ENCODE measurements at places on chromosomes 5 and 9.

DNA sequence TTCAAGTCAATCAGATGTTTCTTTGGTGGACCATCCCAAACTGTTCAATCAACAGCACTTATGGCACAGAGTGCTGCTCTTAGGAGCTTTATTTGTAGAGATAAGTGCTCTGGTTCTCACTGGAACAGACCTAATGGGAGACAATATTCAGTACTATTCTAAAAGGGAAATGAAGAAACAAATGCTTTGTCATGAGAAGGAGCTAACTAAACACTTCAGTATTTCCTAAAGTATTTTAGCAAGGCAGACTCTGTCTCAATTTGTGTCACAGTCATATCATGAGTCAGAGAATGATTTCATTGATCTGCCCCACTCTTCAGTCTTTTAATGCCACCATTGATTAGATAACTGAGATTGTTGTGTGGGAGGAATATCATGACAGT, 175.3 kb downstream of the SLF1 start:
- no peaks in the 10 kb centered on the region for H3K27me3 ChIP-seq
- no peak overlapping the region for H3K4me3 ChIP-seq

- H3K36me3 ChIP-seq, result no peaks in the 10 kb centered on the region
- no peaks in the 10 kb centered on the region for H3K4me1 ChIP-seq
- no peaks in the 10 kb centered on the region for H3K27me3 ChIP-seq
- no peak overlapping the region for H3K4me3 ChIP-seq
- no peak for DNase-seq
Observed at GRCh38 chr5:172981931-172982330, 1.6 kb upstream of the ATP6V0E1 start.

- H3K27ac ChIP-seq, result no peak overlapping the region
- H3K36me3 ChIP-seq, result no peaks in the 10 kb centered on the region
- no peaks in the 10 kb centered on the region for H3K4me1 ChIP-seq
- no peaks in the 10 kb centered on the region for H3K27me3 ChIP-seq
- DNase-seq, result no peak
Observed at GRCh38 chr5:79829260-79829659, 139.6 kb downstream of the CMYA5 start.

- H3K27me3 ChIP-seq, result no peaks in the 10 kb centered on the region
- H3K27ac ChIP-seq, result no peak overlapping the region
- H3K36me3 ChIP-seq, result no peaks in the 10 kb centered on the region
- DNase-seq, result no peak
Observed at GRCh38 chr5:81908771-81909170, 63.1 kb upstream of the ATG10 start.

DNA sequence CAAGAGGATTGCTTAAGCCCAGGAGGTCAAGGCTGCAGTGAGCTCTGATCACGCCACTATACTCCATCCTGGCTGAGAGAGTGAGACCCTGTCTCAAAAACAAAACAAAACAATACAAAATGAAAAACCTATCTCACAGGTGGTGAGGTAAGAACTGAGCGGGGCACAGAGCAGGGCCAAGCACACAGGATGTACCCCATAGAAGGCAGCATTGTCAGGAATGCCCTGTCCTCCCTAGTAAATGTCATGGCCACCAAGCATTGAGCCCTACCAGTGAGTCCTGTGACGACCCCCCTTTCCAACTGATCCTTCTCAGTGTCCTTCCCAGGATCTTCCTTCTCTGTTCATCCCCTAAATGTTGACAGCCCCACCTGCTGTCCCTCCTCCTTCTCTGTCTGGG, 44.6 kb upstream of the ALDH1B1 start:
- no peak overlapping the region for H3K4me3 ChIP-seq
- no peak for DNase-seq
- no peaks in the 10 kb centered on the region for H3K36me3 ChIP-seq
- no peaks in the 10 kb centered on the region for H3K4me1 ChIP-seq
- H3K27me3 ChIP-seq, result no peaks in the 10 kb centered on the region

DNA sequence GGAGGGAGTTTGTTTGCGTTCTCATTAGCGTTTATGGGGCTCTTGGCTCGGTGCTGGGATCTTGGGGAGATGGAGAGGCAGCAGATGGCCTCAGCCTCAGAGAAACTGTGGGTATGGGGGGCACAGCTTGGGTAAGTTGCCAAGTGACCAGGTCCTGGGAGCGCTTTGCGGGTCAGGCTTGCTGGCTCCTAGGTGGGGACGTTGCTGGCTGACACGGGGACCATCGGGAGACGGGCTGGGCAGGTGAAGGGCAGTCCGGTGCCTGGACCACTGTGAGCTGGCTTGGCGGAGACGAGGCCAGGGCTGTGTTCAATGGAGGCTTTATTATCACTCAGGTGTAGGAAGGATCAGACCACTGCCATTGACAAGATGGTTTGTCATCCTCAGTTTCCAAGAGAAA, 30.0 kb downstream of the FGD3 start:
- no peak overlapping the region for H3K4me3 ChIP-seq
- H3K4me1 ChIP-seq, result no peaks in the 10 kb centered on the region
- H3K27ac ChIP-seq, result no peak overlapping the region
- H3K36me3 ChIP-seq, result no peaks in the 10 kb centered on the region
- no peak for DNase-seq
- no peaks in the 10 kb centered on the region for H3K27me3 ChIP-seq

DNA sequence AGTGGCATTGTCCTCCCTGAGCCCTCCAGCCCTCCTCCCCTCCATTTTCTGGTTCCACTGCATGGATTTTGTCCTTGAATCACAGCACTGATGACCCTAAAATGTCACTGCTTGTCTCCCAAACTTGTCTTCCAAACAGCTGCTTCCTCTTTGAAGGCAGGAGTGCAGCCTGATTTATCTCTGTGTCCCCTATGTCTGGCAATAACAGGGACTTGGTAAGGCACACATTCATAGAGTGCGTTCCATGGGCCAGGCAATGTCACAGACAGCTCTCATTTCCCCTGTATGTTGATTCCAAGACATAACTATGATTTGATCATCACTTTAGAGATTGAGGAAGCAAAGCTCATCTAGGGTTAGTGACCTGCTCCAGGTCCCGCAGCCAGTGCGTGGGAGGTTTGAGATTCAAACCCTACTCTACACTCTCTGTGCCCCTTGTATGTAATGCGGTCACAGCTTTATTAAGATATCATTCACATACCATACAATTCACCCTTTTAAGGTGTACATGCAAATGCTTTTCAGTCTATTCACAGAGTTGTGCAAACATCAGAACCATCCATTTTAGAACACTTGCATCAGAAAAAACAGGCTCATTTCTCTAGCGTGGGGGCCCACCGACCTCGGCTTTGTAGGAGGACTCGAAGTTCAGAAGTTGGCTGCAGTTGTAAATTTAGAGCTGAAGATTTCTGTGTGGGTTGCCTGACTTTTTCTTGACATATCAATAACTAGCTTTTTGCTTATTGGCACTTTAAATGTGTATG, 28.4 kb upstream of the BOD1 start:
- no peak for DNase-seq
- no peak overlapping the region for H3K27ac ChIP-seq
- H3K36me3 ChIP-seq, result no peaks in the 10 kb centered on the region

DNA sequence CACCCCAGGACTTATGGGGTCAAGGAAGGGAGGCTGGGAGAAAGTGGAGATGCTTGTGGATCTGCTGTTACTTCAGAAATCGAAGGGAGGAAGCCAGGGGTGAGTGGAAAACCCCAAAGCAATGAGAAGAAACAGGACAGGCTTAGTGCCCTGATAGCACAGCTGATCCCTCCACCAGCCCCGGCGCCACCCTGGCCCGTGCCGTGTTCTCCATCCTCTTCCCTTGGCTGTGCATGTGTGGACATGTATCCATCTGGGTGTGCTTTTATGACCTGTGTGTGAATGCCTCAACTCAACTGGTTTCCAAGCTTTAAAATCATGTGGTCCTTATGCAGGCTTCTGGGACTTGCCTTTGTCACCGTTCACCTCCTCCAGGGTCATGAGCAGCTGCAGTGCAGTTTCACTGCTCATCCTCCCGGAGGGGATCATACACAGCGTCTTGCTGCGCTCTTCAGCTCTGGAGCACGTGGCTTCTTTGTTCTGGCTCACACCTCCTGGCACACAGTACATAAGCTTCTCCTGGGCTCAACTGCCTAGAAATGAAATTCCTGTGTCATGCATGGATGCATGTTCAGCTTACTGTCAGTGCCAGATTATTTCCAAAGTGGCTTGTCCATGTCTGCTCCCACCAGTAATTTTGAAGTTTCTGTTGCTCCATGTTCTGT, 58.2 kb downstream of the IPPK start:
- H3K4me3 ChIP-seq, result no peak overlapping the region
- no peak overlapping the region for H3K27ac ChIP-seq
- no peak for DNase-seq
- H3K36me3 ChIP-seq, result no peaks in the 10 kb centered on the region

DNA sequence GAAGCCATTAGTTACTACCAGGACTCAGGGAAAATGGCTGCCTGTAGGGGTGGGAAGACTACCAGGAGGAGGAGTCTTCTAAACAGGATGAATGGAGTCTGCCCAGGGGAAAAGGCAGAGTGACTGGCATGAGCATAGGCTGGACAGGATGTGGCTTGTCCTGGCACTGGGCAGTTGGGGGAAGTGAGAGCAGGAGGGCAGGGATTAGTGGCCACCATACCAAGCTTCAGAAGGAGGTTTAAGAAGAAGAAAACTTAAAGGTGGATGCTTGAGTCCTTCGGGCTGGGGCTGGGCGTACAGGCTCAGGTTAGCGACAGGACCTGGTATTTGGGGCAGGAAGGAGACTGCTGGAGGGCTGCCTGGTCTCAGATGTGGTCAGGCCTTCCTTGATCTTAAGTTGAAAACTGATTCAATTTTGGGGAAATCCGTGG, 5.0 kb upstream of the NSD1 start:
- H3K27me3 ChIP-seq, result no peaks in the 10 kb centered on the region
- H3K4me3 ChIP-seq, result no peak overlapping the region
- no peak overlapping the region for H3K27ac ChIP-seq
- no peak for DNase-seq
- no peaks in the 10 kb centered on the region for H3K4me1 ChIP-seq
- H3K36me3 ChIP-seq, result no peaks in the 10 kb centered on the region

GRCh38 chr5:125928663-125929062, 494.5 kb upstream of the GRAMD2B start:
- no peak for DNase-seq
- no peaks in the 10 kb centered on the region for H3K4me1 ChIP-seq
- no peaks in the 10 kb centered on the region for H3K36me3 ChIP-seq
- no peaks in the 10 kb centered on the region for H3K27me3 ChIP-seq
- no peak overlapping the region for H3K4me3 ChIP-seq
- H3K27ac ChIP-seq, result no peak overlapping the region

- H3K4me3 ChIP-seq, result no peak overlapping the region
- H3K36me3 ChIP-seq, result no peaks in the 10 kb centered on the region
- H3K4me1 ChIP-seq, result no peaks in the 10 kb centered on the region
- no peak overlapping the region for H3K27ac ChIP-seq
- no peak for DNase-seq
Observed at GRCh38 chr9:82191082-82191770, 202.7 kb downstream of the SPATA31D1 start.

DNA sequence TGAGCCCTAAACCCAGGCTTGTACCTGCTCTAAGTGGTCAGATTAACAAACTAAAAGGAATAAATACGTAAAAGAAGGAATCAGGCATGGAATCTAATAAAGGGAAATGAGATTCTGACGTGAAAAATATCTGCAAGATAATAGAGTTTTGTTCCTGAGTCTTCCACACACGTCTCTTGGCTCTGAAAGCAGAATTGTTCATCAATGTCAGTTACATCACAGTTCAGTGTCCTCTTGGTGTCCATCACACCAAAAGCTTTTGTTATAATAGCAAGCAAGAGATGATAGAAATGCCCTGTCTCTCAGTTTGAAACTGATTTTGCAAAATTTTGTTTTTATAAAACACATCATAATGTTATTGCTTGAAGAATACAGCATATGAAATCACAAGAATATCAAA, 34.7 kb upstream of the NMUR2 start:
- no peaks in the 10 kb centered on the region for H3K27me3 ChIP-seq
- H3K4me1 ChIP-seq, result no peaks in the 10 kb centered on the region
- DNase-seq, result no peak
- no peaks in the 10 kb centered on the region for H3K36me3 ChIP-seq

DNA sequence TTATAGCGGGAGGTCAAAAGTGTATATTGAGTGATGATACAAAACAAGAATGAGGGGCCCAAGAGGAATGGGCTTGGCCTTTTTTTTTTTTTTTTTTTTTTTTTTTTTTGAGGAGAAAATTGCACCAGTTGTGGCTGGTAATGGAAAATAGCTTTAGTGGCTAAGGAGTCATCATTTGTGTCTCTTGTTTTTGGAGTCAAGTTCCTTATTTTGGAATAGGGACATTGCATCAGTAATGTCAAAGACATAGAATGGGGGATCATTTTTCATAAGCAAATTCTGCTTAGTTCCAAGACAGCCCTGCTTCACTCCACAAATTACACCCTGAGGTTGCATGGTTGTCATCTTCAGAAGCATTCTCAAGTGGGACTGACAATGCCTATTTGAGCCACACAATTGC, 137.4 kb downstream of the STK32A start:
- H3K4me1 ChIP-seq, result no peaks in the 10 kb centered on the region
- H3K36me3 ChIP-seq, result no peaks in the 10 kb centered on the region
- DNase-seq, result no peak
- H3K27me3 ChIP-seq, result no peaks in the 10 kb centered on the region

DNA sequence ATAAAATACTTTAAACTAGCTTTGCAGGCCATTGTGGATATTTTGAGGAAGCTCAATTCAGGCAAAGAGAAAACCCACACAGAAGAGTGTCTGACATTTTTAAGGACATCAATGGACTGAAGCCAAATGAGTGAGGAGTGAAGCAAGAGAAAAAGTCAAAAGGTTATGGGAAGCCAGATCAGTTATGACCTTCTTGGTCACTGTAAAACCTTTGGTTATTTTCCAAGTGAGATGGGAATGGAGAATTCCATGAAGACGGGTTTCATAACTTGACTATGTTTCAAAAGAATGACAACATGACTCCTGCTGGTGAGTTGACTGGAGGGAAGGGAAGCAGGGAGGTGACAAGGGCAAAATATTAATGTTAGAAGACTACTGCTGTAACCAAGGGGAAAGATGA, 585.2 kb downstream of the EFNA5 start:
- no peak for DNase-seq
- no peaks in the 10 kb centered on the region for H3K27me3 ChIP-seq
- H3K36me3 ChIP-seq, result no peaks in the 10 kb centered on the region

- H3K4me3 ChIP-seq, result no peak overlapping the region
- H3K27me3 ChIP-seq, result no peaks in the 10 kb centered on the region
Observed at GRCh38 chr5:41935544-41935943, 10.5 kb downstream of the FBXO4 start.

DNA sequence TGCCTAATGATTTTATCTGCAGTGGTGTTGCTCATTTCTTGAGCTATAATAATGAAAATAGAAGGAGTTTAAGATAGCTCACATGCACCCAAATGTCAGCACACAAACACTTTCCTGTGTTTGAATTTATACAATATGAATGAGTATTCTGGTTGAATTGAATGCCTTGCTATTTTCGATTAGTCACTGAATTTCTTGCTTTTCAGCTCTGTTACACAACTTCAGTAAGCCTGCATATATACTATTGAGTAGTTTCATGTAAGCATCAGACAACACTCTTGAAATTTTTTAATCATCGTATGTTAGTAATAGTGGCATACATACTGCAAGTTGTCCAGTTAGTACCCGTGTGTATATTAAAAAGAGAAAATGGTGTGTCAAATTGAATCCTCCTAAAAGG, 281.5 kb upstream of the GRIA1 start:
- H3K4me1 ChIP-seq, result no peaks in the 10 kb centered on the region
- no peaks in the 10 kb centered on the region for H3K36me3 ChIP-seq
- no peaks in the 10 kb centered on the region for H3K27me3 ChIP-seq
- DNase-seq, result no peak

Measured in uterus (tissue), 4 donors.